ENCODE measurements at places on chromosomes 12 and 14. TPM values are rescaled to one million over a fixed set of nuclear protein-coding genes. Genes with fewer than 3 reads are reported as not detected.

The PLEKHD1 gene
- total RNA-seq, result 0.16 TPM

The TMEM179 gene
- 29.2 TPM for total RNA-seq

The HOTAIR gene
- total RNA-seq, result not detected

The HOXC11 gene
- not detected for total RNA-seq

The TMEM121 gene
- total RNA-seq, result 23.1 TPM

The TEX22 gene
- total RNA-seq, result 0.31 TPM

The VWF gene
- 9.7 TPM for total RNA-seq

The BICDL1 gene
- 25.4 TPM for total RNA-seq

The CBLN3 gene
- 0.47 TPM for total RNA-seq

The ALX1 gene
- total RNA-seq, result 0.16 TPM

The ETFBKMT gene
- 3.4 TPM for total RNA-seq

The LRTM2 gene
- total RNA-seq, result 4.5 TPM

The ANHX gene
- not detected for total RNA-seq

The CCER1 gene
- total RNA-seq, result not detected

The CIROP gene
- total RNA-seq, result not detected

The ABCD2 gene
- total RNA-seq, result 20.4 TPM

The KRT6B gene
- total RNA-seq, result 0.16 TPM

The NANOG gene
- not detected for total RNA-seq

The DEGS2 gene
- total RNA-seq, result 1.4 TPM

The HPD gene
- not detected for total RNA-seq

The GPR84 gene
- 0.16 TPM for total RNA-seq

The ITGA7 gene
- total RNA-seq, result 6.2 TPM

The COX8C gene
- not detected for total RNA-seq

The SERPINA10 gene
- total RNA-seq, result not detected

The CLEC1B gene
- total RNA-seq, result not detected

The EFCAB11 gene
- total RNA-seq, result 3.7 TPM

The HVCN1 gene
- total RNA-seq, result 8.3 TPM

The ELK3 gene
- 1.9 TPM for total RNA-seq

The FAM90A1 gene
- total RNA-seq, result 0.16 TPM
